Progenitor cell of endocrine pancreas (in vitro differentiated cells): ENCODE measurements at places on chromosomes 1 and 21. TPM values are rescaled to one million over a fixed set of nuclear protein-coding genes. Genes with fewer than 3 reads are reported as not detected.

UBE2U gene
- not detected in 2 replicates for total RNA-seq

GRCh38 chr1:47699492-47700235 lies 261.8 kb downstream of the FOXD2 start:
- DNase-seq: no peak

DNA sequence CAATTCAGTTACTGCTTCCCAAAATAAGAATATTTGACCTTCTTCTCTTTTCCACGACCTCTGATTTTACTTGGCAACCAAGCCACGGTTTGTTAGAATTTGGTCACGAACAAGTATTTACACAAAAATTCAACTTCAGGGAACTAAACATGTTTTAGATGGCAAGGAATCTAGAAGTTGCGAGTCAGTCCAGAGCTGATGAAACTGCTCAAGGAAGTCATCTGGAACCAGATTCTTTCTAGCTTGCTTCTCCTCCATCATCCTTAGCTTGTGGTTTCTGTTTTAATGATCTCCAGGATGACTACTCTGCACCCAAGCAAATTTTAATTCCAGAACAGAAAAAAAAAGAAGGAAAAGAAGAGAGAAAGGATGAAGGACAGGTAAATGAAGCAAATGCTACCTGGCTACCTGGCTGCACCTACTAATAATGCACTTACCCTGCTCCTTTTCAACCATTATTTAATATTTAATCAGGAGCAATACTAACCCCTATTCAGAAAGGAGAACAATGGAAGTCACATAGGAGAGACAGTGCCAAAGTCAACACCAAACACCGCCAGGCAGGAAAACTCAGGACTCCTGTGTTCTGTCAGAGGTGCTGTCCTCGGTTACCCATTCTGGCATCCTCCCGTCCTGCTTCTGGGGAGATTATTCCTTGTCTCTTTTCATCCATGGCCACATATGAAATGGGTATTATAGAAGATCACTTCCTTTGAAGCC lies 54.2 kb upstream of the RGS7 start:
- DNase-seq: no peak

FOXD3 gene
- total RNA-seq: not detected in 2 replicates

DNA sequence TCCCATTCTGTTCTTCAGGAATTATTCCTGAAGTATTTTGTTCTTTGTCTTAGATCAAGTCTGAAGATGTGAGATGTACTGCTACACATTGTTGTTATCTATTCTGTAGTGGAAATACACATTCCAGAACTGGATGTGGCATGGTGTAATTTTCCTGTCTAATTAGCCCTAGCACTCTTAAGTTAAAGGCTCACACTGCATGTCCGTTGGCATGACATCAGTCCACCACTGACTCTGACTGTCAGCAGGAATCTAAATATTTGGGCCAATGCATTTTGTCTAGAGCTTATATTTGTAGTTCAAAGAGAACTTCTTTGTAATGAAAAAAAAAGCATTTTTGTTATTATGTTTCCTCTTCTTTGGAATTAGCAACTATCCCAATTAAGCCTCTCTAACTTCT lies 201.0 kb downstream of the S1PR1 start:
- no peak for DNase-seq

GRCh38 chr21:45329261-45330074 lies 41.8 kb upstream of the POFUT2 start:
- no peak for DNase-seq

RGS13 gene
- total RNA-seq: not detected in 2 replicates

ARMH1 gene
- total RNA-seq: 14.9 and 15.0 TPM in 2 replicates

DNA sequence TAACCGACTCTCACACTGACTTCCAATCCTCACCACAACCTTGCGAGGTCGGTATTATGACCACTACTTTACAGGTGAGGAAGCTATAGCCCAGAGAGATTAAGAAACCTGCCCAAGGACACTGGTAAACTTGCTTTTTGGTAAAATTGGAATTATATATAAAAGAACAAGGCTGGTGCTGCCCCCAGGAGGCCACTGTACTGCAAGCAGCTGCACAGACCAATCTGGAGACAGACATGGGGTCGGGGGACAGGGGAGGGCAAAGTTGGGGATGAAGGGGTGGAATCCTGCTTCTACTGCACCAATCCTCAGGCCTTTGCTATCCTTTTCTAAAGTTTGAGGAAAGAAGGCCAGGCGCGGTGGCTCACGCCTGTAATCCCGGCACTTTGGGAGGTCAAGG lies 280.8 kb downstream of the SPATA17 start:
- DNase-seq: no peak

- no peak for DNase-seq
These were observed 5.3 kb downstream of the HES2 start for GRCh38 chr1:6414443-6414844.

DNA sequence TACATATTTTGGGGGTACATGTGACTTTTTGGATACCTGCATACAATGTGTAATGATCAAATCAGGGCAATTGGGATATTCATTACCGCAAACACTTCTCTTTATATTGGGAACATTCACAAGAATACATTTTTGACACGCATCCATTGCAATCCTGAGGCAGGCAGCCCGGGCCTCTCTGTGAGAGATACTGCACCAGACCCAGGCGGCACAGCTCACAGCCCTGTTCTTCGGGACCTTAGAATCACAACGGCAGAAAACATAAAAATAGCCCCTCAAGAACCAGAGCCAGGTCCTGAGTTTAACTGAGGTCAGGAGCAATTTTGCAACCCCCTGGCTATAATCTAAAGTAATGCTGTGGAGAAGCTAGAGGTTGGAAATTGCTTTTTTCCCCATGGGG lies 90.8 kb upstream of the PGBD5 start:
- DNase-seq: no peak
